ENCODE measurements at places on chromosomes 7 and 10.

- H3K27me3 ChIP-seq, result peaks cover 5% of the 10 kb centered on the region
- H3K36me3 ChIP-seq, result no peaks in the 10 kb centered on the region
- H3K4me3 ChIP-seq, result no peak overlapping the region
- no peaks in the 10 kb centered on the region for H3K4me1 ChIP-seq
- H3K27ac ChIP-seq, result no peak overlapping the region
Observed at GRCh38 chr7:87592300-87592699, 8.4 kb downstream of the ABCB1 start.

DNA sequence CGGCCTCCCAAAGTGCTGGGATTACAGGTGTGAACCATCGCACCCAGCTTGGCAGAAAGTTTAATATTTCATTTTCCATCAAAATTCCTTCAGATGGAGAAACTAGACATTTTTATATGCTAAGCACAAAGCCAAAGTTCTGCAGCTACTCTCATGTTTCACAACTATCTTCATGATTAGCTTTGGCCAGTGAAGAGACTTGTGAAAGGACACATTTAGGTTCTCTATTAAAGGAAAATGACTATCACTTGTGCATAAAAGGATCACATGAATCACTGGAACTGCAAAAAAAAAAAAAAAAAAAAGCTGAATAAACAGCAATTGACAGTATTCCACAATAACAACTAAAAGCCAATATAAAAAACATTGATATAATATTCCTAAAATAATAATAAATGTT is 16.2 kb downstream of the FGFBP3 start:
- H3K27me3 ChIP-seq, result no peaks in the 10 kb centered on the region
- H3K4me1 ChIP-seq, result peaks cover 4% of the 10 kb centered on the region
- H3K4me3 ChIP-seq, result no peak overlapping the region
- DNase-seq, result no peak
- H3K27ac ChIP-seq, result no peak overlapping the region
- no peaks in the 10 kb centered on the region for H3K36me3 ChIP-seq

GRCh38 chr7:38147005-38147404 is 31.0 kb upstream of the STARD3NL start:
- H3K4me1 ChIP-seq, result no peaks in the 10 kb centered on the region
- peak; percentile 7 for DNase-seq
- no peak overlapping the region for H3K4me3 ChIP-seq
- H3K27ac ChIP-seq, result no peak overlapping the region
- no peaks in the 10 kb centered on the region for H3K27me3 ChIP-seq

DNA sequence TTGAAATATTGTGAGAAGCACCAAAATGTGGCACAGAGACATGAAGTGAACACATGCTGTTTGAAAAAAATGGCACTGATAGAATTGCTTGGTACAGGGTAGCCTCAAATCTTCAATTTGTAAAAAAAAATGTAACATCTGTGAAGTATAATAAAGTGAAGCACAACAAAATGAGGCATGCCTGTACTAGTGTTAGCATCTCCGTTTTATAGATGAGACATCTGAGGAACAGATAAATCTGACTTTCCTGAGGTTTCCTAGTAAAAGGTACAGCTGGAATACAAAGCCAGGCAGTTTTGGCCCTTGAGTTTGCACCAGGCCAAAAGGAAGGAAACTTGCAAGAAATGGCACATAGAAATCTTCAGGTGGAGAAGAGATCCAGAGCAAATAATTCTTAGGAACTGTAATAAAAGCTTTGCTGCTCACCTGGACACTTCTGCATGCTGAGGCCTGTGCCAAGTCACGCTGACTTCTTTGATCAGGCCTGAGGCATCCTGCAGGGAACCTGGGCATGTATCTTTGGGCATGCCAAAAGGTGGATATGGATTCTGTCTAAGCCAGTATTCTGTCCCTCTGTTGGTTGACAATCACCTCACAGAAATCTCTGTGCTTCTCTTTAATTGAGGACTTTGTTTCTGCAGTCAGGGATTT is 251.5 kb upstream of the PLPP4 start:
- H3K27ac ChIP-seq, result no peak overlapping the region
- no peak overlapping the region for H3K4me3 ChIP-seq
- DNase-seq, result no peak
- H3K27me3 ChIP-seq, result no peaks in the 10 kb centered on the region

DNA sequence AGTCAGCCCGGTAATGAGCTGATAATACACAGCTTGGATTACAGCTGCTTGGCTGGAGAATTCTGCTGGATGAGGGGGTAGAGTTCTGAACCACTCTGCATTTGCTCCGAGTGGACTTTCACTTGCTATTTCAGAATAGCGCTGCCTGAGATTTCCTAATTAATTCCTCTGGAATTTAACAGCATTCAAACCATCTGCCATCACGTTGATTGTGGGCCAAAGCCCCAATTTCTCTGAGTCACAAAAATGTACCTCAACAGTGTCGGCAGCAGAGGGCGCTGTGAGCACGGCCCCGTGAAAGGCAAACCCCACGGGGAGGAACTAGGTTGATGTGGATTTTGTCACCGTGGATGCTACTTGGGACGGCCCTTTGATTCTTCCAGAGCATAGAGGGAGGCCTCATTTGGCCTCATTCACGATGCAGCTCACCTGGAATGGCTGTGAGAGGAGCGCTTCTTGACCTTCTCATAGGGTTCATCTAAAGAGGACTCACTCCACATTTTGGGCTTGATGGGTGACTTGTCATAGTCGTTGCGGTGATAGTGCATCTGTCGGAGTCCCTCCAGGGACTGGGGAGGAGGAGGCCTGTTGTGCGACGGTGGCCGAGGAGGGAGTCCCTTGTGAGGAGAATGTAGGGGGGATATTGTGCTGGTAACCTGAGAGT is 73.3 kb downstream of the PRPF18 start:
- peak; percentile 61 for DNase-seq
- no peak overlapping the region for H3K27ac ChIP-seq
- H3K4me1 ChIP-seq, result peaks cover 4% of the 10 kb centered on the region
- H3K36me3 ChIP-seq, result no peaks in the 10 kb centered on the region
